WTC11 (cell line): ENCODE measurements at places on chromosomes 4 and X.

DNA sequence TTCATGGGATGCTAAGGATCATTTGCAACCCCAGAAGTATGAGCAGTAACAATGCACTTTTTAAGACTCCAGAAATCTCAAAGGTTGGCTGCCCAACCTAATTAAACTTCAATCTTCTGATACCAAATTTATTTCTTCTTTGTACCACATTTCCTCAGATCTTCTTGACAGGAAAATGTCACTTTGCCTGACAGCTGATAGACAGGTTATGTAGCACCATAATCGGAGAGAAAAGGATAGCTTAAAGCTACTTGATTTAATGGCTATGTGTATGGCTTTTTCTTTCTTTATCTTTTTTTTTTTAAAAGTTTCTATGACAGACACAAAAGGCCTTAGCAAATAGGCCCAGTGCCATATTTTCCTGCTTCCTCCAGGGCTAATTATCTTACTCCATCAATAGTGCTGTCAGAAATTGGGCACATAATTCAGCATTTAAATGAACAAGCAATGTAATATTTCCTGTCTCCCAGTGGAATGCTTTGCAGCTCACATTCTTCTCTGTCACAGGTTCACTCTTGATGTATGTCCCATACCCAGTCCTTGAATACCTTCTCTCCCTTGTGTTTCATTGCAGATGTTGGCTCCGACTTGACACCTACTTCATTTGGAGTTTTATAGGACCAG is 795.7 kb downstream of the ADGRL3 start:
- DNase-seq: no peak

GRCh38 chr4:20984576-20984836 is 284.2 kb downstream of the PACRGL start:
- no peak for DNase-seq

- DNase-seq: no peak
Measured at GRCh38 chr4:14096396-14096965, 469.0 kb upstream of the BOD1L1 start.

DNA sequence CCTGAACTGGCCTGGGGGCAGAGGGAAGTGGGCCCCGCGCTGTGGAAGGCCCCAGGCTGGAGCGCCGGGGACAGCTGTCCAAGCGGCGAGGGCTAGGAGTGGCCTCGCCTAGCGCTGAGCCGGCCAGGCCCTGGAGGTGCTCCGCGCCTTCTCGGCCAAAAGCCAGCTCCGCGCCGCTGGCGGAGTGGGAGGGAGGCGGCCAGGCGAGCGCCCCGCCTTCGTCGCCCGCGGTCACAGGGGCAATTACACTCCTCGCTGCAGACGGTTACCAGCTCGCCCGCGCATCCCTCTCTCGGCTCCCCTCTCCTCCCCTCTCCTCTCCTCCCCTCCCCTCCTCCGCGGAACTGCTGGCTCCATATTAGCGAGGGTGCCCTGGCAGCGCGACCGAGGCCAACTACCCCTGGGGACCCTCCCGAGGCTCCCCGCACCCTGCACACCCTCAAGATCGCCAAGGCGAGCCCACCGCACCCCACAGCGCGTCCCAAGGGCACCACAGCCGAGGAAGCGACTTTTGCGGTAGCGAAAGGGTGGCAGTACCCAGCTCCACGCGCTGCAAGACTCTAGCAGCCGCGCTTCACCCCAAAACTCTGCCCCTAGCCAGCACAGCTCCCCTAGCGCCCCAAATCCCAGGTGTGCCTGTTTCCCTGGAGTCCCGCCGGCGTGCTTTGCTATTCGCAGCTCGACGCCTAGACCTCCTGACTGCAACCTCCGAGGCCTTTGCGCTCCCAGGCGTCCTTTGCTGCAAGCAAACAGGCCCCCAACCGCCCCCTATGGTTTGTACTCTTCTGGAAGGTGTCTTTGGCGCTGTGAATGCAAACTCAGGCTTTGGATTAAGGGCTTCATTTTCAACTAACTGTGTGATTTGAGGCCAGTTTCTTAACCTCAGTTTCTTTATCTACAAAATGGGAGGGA is 91.4 kb downstream of the BCOR start:
- DNase-seq: peak; percentile 65

DNA sequence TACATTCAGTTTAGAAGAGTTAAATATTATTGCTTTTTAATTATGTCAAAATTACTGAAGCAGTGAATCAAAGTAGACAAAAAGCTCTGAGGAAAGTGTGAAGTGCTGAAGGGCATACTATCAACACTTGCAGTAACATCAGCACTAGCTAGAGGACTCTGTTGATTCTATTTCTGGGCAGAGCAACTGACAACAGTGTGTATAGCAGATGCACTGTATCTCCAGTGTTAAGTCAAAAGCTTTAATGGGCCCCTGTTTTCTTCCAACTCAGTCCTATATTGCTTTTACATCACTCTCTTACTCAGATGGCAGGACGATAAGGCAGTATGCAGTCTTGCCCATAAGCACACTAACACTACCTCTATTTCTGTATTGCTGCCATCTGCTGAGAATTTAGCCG is 435.2 kb upstream of the AMOT start:
- no peak for DNase-seq

DNA sequence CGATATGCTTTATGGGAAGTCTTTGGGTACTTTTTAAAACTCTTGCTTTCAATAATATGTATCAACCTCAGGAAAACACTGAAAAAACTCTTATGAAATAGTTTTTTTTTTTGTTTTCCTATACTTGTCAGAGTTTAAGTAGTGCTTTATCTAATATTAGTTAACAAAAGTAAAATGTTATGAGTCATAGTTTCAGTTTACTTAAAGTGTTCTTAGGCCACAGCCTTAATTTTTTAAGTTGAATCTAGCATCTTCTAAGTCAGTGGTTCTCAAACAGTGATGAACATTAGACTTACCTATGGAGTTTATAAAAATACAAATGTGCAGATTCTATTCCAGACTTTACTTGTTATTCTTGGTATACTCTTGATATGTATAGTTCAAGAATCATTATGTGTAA is 26.3 kb upstream of the ADGRL3 start:
- DNase-seq: no peak

GRCh38 chrX:140526171-140526570 is 21.3 kb upstream of the SOX3 start:
- peak; percentile 23 for DNase-seq

DNA sequence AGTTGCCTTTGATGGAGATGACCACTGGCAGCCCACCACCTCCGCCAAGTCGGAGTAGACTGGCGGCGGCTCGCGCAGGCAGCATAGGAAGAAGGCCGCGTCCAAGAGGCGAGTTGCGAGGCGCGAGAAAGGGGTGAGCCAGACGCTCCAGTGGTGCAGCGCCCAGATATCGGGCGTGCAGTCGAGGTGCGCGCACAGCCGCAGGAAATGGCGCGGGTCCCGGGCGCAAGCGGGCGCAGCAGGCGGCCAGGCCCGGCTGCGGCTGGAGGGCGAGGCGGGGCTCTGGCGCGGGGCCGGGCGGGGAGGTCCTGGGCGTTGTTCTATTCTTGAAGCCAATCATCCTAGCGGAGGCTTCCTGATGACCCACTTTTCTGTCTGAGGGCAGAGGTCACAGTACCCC is 13.2 kb upstream of the PGRMC1 start:
- DNase-seq: no peak

DNA sequence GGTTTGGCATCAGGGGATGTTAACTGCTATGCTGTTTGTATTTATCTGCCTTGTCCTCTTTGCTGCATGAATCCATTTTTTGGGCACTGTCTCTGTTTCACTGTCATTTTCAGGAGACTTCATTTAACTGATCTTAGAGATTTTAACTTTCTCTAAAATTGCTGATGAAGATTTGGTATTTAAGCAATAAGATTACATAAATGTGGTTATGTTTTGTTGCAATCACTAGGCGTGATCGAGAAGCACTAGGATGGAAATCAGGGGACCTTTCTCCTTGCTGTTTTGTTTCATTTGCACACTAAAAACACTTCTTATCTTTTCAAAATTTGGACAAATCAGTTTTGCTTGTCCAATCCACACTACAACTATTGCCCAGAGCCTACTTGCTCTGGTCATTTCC is 15.4 kb downstream of the CXCL2 start:
- DNase-seq: no peak

- no peak for DNase-seq
Measured at GRCh38 chrX:38864165-38864564, 62.9 kb downstream of the MID1IP1 start.

DNA sequence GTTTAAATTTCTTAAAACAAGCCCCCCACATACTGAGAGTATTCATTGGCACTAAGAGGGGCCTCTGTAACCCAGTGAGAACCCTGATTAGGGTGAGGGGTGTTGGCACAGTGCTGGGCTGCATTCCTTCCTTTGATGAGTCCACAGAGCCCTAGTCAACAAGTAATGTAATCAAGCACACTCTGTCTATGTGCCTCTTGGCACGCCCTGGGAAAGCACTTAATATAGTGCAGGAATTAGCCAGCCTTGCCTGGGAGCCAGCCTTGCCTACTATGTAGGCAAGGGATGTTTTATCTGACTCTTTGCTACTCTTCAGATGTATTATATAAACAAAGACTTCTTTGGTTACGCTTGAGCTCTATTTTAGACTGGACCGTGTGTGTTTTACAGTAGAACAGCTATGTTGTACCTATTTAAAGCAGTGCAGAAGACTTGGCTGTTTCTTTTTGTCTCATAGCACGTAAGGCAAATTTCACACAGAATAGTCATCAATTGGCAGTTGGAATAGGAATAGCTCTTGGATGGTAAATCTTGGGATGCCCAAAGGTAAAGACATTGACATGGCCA is 64.3 kb downstream of the FRAS1 start:
- DNase-seq: no peak

DNA sequence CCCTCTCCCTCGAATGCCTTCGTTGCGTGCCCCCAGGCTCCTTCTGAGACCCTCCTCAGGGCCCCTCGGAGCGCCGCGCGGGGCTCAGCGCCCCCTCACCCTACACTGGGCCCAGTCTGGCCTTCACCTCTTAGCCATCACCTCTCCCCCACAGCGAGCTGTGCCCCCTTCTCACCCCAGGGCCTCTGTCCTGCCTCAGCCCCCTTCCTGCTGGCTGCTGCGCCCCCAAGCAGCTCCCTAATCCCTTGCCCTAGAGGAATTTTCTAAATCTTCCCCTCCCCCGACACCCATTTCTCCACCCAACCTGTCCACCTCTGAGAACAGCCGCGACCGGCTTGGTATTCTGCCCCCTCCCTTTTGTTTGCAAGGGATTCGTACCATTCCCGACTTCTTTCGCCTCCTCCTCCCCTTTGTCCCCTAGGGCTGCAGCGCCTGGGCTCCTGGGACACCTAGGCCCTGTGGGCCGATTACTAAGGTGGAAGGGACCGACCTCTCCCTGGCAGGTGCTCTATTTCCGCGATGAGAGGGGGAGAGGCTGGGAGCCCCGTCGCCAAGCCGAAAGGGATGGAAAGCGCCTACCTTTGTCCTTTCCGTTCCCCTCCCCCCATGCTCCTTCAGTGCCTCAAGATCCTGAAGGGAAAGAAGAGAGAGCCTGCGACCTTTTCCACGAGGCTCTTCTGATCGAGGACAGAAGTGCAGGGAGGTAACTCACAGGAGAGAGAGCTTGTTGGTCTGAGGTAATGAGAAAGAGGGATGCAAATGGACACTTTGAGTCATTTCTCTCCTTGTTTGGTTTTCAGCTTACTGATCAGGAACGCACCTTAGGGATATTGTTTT is 10.9 kb downstream of the DLG3 start:
- peak; percentile 36 for DNase-seq

GRCh38 chr4:147586637-147587036 is 30.6 kb upstream of the TMEM184C start:
- no peak for DNase-seq

- DNase-seq: no peak
Measured at GRCh38 chr4:147160908-147161513, 215.3 kb upstream of the TTC29 start.

- DNase-seq: peak; percentile 19
Measured at GRCh38 chrX:48676893-48677270, 6.7 kb upstream of the WAS start.

GRCh38 chr4:39514888-39515401 is 12.3 kb downstream of the UGDH start:
- DNase-seq: no peak

GRCh38 chr4:118351851-118352827 is 664 bp downstream of the PRSS12 start:
- DNase-seq: peak; percentile 62

DNA sequence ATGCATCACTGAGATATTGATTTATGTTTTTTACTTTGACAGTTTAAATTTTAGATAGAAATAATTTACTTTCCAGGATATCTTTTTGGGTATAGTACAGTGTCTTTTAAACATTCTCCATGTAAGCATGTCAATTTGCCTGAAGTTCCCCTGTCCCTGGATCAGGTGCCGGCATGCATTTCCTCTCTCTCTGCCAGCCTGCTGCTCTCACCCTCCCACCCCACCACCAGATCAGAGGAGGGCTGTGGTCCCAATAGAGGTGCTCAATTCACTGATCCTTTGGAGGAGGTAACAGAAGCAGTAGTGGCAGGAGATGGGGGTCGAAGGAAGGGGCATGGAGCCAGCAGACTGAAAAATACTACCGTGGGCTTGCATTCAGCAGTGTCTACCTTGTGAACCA is 28.3 kb upstream of the DSPP start:
- no peak for DNase-seq

GRCh38 chrX:10377427-10377826 is 220.7 kb downstream of the CLCN4 start:
- DNase-seq: no peak

DNA sequence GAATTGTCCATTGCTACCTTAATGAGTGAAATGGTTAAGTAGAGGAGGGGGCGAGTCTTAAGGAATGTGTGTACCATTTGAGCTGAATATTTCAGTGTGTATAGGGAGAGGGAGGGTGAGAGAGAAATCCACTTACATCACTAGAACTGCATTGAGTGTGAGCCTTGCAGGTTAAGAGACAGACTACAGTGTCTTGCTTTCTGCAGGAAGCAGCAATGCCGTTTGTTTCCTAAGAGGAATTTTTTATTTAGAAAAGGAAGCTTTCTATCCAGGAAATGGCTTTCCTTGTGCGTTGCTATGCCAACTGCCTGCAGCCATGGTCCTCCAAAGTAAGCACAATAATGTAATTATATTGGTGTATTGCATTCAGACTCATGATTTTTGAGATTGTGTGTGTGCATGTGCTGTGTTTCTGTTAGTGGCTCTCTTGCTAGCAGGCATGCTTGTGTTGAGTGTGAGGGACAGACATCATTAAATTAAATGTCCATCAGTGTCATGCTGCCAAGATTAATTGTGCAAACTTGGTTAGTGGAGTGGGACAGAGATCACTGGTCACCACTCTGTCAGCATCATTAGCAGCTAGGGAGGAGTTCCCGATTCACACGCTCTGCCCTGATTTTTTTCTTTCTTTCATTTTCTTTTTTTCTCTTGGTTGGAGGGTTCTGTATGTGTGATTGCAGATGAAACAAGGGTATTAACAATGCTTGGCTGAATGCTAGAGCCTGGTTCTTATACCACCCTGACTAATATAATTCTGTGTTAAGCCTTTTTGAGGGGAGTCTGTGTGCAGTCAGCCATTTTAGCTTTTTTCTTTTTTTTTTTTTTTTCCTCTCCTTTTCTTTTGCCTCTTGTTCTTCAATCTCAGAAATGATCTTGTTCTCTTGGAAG is 164.3 kb downstream of the RAPGEF2 start:
- no peak for DNase-seq

DNA sequence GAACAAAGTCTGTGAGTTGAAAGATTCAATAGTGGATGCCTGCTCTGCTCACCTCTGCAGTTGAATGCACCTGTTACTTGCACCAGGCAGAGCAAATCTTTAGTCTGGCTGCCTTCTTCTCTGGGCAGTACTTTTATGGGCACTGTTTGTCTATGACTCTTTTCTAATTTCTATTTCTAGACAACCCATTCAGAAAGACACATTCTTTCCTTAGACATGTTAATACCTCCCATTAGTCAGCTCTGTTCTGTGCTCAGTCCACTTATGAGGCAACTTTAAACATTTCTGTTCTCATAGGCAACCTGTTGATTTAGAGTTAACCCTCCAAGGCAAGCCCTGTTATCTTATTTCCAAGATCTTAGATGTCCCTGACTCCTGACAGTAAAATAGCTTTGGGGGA is 108.9 kb downstream of the SYNPO2 start:
- no peak for DNase-seq
